ENCODE measurements at places on chromosomes 7 and 10.

- DNase-seq = no peak
Observed at GRCh38 chr7:27515933-27516332, 146.8 kb downstream of the HIBADH start.

GRCh38 chr10:91162050-91162494, 58.4 kb upstream of the PCGF5 start:
- DNase-seq = no peak

- DNase-seq = no peak
Observed at GRCh38 chr10:110931769-110932381, 12.5 kb downstream of the SHOC2 start.

GRCh38 chr7:34837316-34837715, 179.3 kb downstream of the NPSR1 start:
- DNase-seq = no peak

GRCh38 chr10:17088118-17088806, 41.3 kb downstream of the CUBN start:
- peak; percentile 67 for DNase-seq

DNA sequence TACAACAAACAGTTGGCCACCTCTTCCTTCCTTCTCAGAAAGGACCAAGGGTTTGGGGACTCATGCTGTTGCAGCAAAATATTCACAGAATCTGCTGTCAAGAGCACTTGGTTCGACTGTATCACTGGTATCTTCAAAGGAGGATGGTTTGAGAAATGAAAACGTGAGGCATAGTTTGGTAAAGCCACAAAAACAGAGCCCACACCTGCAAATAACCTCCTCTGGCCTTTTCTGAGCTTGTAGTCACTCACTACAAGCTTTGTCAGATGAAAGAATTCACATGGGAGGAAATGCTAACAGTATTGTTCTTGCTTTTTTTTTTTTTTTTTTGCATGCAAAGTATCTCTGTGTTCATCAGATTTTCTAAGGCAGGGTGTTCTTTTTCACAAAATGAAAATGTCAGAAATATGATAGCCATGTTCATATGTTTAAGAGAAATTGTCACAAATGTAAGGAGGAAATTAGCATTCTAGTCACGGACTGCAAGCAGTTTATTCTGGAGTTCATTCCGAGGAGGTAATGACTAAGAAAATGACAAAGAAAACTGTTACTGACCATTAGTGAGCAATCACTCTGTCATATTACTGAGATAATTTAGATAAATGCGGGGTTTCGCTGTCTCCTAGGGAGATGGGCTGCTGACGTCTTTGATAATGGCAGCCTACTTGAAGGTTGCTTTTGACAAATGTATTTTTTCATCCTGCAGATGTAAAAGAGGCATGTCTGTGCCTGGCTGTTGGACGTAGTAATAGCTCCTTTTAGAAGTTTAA, 117.8 kb upstream of the MYO3A start:
- DNase-seq = no peak

DNA sequence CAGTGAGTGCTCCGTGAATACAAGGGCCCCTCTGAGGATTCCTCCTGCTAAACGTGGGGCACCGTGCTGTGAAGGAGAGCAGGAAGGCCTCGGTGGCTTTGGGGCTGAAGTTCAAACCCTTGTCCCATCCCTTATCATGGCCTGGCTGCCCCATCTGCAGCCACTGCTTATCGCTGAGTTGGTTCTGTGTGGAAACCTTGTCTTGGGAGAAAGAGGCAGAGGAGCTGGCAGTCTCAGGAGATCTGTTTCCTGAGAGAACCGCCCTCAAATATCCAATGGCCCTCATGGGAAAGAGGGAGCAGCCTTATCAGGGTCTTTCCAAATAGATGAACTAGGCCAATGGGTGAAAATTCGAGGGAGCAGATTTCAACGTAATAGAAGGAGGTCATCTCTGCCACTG, 52.0 kb upstream of the NRF1 start:
- no peak for DNase-seq

GRCh38 chr10:78736926-78737630, 331.7 kb upstream of the ZMIZ1 start:
- no peak for DNase-seq

DNA sequence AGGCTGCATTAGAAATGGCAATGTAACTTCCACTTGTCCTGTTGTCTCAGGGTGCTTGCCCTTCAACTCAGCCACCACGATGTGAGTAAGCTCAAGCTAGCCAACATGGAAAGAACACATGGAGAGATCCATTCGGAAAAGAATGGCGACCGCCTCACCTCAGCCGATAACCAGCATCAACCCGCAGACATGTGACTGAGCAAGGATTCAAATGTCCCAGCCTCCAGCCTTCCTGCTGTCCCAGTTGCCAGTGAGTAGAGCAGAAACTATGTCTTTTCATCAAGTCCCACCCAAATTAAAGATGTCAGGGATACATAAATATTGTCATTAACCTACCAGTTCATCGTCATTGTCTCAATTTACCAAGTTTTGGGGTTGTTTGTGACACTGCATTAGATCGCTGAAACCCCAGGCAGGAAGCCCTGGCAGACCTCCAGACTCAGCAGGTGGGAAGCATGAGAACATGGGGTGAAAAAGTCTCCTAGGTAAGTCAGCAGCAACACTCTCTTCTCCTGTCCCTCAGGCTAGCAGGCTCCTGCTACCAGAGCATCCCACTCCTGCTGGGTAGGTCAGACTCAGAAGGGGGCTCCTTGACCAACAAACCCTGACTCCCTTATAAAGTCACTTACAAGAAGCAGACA, 67.0 kb downstream of the OSBPL3 start:
- DNase-seq = no peak

- no peak for DNase-seq
Observed at GRCh38 chr10:103550229-103550628, 56.7 kb downstream of the NEURL1 start.

- DNase-seq = no peak
Observed at GRCh38 chr7:41472427-41473125, 230.3 kb downstream of the INHBA start.

DNA sequence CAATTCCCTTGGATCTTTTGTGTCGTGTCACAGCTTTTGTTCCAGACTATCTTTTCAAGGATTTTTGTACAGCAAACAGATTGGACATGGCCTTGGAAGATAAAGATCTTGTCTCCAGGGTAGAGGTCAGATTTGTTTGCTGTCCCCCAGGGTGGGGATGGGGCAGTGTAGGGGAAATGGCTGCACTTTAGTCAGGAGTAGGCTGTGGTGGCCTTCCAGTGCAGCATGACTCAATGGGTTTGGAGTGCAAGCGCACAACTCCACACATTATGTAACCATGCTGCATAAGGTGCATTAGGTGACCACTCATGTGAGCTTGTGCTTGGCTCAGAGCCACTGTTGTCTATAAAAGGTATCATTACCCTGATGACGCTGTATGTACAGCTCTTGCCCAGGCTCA, 23.9 kb upstream of the ADAMTS14 start:
- no peak for DNase-seq

DNA sequence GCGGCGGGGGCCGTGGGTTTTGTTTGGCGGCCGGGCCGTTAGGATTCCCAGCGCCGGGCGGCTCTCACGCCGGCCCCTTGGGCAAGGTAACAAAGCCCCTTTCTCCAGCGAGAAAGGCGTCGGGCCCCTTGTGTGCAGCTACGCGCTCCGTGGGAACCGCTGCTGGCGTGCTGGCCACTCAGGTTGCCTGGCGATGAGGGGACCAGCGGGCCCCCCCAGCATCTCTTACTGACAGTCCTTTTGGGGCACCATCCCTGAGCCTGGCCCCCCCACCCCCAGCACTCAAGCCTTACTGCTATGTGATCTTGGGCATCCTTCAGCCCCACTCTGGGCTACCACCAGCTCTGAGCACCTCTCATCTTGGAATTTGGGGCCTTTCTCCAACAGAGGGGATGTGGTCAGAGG, 1.8 kb downstream of the LFNG start:
- DNase-seq = no peak

DNA sequence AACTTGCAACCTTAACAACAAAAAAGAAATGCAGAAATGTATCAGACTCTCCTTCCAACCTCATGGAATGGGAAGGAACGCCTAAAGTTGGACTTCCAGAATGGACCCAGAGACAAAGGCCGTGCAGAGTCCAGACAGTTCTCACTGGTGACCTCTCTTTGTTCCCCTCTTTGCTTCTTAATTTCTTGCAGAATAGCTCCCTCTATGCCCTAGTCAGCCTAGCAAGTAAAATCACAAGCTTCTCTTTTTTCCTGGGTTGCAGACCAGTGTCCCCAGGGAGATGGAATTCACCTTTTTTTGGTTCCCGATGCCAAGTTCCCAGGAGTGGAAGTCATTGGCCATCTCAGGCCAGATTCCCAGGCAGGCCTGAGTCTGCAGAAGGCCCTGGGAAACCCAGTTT, 278.0 kb downstream of the CCSER2 start:
- no peak for DNase-seq

DNA sequence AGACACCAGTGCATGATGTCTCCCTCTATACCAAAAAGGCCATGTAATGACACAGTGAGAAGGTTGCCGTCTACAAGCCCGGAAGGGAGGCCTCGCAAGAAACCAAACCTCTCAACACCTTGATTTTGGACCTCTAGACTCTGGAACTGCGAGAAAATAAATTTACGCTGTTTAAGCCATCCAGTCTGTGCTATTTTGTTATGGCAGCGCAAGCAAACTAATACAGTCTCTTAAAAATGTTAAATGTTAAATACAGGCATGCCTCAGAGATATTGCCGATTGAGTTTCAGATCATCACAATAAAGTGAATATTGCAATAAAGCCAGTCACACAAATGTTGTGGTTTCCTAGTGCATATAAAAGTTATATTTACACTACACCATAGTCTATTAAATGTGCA, 5.0 kb upstream of the MINDY3 start:
- no peak for DNase-seq

DNA sequence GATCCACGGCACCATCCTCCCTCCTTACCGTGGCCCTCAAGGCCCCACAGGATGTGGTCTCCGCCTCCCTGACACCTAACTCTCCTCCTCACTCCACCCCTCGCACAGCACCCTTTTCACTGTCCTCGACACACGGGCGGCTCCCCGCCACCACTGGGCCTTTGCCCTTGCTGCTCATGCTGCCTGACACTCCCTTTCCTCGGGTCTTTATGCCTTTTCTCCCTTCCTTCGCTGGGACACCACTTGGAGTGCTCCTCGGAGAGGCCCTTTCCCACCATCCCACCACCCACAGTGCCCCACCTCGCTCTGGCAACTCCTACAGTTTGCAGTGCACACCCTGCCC, 7.9 kb upstream of the INMT start:
- DNase-seq = no peak

GRCh38 chr7:159102681-159103381, 41.8 kb downstream of the VIPR2 start:
- no peak for DNase-seq

GRCh38 chr7:150902078-150903033, 50.0 kb downstream of the AOC1 start:
- no peak for DNase-seq

All from fibroblast of skin of left biceps (primary cell).